ENCODE measurements at places on chromosomes 1 and 21.
A peak's percentile ranks its signal among the peaks of the same experiment; 100 is the strongest.

GRCh38 chr1:184409011-184409410, 22.2 kb downstream of the C1orf21 start:
- peak; percentile 32 for DNase-seq

DNA sequence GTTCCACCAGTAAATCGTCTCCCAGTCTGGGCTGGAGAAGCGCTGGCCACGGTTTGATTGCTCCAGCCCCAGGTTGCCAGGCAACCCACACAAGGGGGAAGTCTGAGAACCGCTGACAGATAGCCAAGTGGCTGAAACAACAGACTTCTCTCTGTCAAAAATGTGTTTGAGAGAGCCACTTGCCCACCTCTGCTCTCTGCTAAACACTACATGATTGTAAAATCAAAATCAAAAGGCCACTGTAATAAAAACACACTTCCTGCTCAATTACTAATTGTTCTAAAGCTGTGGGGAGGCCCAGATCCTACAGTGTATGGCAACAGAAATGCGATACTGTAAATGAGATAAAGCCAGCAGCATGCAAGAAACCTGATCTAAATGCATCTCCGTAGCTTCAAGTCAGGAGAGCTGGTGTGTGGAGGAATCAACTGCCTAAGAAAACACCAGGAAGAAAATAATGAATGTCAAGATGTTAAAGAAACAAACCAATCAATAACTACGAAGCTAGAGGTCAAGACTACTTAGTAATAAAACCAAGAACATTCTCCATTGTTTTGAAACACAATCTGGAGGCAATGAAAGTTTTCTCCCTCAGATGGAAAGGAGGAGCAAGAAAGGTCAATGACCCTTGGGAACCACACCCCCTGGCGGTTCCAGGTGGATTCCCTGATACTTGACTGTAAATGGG, 121.2 kb downstream of the SLC45A1 start:
- peak; percentile 91 for DNase-seq

DNA sequence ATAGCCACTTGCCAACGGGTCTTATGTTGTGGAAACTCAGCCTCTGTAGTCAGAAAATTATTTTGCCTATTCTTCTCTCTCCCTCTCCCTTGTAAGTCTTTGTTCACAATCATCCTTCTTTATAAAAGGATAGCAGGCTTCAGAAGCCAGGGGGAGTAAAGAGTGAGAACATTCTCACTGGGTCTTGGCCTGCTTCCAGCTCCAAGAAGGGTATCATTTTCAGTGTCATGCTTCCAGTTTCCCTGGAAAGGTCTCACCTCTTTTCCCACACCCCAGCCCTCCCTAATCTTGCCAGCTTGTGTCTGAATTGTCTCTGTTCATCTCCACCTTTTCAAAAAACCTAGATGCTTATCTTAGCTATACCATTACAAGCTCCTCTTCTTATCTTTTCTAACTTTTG, 346.2 kb upstream of the LRRC7 start:
- no peak for DNase-seq

- DNase-seq, result no peak
Observed at GRCh38 chr21:45379901-45380330, 25.0 kb upstream of the COL18A1 start.

DNA sequence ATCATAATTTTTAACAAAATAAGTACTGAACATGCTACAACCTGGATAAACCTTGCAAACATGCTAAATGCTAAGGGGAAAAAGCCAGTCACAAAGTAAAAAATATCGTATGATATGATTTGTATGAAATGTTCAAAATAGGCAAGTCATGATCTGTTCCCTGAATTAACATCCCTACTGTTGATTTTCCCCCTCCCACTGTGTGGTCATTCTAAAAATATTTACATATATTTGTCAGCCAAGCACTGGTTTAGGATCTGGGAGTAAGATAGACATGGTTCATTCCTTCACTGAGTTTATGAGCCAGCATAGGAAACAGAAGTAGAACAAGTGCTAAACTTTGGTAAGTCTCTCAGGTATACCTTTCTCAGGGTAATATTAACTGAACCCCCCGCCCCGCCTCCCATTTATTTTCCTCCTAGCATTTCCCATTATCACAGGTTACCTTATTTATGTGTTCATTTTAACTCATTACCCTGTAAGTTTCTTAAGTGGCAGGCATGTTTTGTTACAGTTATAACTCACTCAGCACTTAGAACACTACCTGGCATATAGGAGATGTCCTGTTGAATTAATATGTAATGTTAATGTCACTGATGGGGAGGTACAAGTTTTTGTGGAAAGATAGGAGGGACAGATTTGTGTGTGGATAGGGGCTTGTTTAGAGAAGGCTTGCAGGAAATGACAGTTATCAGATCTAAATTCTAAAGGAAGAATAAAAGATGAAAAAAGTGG, 12.3 kb downstream of the UQCRH start:
- DNase-seq, result peak; percentile 55

GRCh38 chr1:234893725-234894630, 234.7 kb downstream of the TOMM20 start:
- peak; percentile 84 for DNase-seq

- DNase-seq, result no peak
Observed at GRCh38 chr1:218752126-218752525, 407.0 kb downstream of the TGFB2 start.

GRCh38 chr21:40070871-40071270, 203.6 kb downstream of the PCP4 start:
- DNase-seq, result no peak

DNA sequence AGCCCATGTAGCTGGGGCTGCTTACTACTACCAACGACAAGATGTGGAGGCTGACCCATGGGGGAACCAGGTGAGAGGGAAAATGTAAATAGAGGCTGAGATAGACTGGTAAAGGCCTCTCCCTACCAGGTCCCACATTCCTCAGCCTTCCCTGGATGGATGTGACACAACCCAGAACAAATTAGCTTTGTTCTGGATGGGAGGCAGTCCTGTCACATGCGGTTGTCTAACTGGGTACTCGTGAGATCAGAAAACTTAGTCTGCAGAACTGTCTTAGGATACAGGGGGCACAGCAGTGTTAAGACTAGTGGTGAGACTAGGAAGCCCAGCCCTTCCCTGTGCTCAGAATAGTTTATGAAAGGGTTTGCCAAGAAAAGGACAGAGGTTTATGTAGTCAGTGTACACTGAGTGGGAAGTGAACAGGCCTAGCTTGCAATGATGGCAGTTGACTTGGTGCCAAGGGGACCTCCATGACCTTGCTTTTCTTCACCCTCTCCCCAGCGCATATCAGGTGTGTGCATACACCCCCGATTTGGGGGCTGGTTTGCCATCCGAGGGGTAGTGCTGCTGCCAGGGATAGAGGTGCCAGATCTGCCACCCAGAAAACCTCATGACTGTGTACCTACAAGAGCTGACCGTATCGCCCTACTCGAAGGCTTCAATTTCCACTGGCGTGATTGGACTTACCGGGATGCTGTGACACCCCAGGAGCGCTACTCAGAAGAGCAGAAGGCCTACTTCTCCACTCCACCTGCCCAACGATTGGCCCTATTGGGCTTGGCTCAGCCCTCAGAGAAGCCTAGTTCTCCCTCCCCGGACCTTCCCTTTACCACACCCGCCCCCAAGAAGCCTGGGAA, 8.4 kb downstream of the MMACHC start:
- DNase-seq, result no peak

GRCh38 chr1:2377751-2378440, 13.5 kb downstream of the MORN1 start:
- DNase-seq, result no peak

- no peak for DNase-seq
Observed at GRCh38 chr1:212630158-212630900, 21.8 kb downstream of the ATF3 start.

- no peak for DNase-seq
Observed at GRCh38 chr1:106344494-106344893, 712.0 kb upstream of the PRMT6 start.

DNA sequence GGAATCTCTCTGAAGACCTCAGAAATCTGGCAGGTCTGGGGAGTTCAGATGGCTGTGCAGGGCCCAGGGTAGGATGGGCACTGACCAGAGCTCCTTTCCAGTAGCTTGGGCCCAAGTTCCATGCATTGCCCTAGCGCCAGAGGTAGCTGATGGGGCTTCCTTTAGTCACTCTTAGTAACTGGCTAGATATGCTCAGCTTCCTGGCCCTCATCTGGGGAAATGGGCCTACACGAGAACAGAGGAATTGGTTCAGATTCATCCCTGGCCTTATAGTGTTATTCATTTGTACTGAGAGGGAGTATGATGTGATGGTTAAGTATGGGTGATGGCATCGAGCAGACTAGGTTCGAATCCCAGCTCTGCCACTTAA, 15.5 kb upstream of the PSMB2 start:
- no peak for DNase-seq

DNA sequence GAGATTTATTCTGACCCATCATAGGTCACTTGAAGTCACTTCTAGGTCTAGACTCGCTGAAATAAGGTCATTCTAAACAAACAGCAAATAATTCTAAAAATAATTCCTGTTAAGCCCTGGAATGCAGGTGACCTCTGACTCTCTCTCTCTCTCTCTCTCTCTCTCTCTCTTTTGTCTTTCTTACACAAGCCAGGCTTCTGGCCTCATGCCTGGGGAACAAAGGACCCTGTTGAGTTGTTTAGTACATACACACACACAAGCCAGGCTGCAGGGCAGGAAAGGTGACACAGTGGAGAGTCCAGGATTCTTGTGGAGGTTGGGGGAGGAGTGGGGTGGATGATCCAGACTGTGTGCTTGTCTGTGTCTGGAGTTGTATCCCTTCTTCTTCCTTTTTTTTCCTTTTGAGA, 4.0 kb upstream of the MEX3A start:
- DNase-seq, result peak; percentile 72

GRCh38 chr1:183490932-183491331, 18.6 kb downstream of the SMG7 start:
- DNase-seq, result no peak

- DNase-seq, result peak; percentile 2
Observed at GRCh38 chr21:32666258-32666657, 54.1 kb upstream of the CFAP298 start.

- DNase-seq, result no peak
Observed at GRCh38 chr1:30748098-30748698, 9.4 kb downstream of the LAPTM5 start.

DNA sequence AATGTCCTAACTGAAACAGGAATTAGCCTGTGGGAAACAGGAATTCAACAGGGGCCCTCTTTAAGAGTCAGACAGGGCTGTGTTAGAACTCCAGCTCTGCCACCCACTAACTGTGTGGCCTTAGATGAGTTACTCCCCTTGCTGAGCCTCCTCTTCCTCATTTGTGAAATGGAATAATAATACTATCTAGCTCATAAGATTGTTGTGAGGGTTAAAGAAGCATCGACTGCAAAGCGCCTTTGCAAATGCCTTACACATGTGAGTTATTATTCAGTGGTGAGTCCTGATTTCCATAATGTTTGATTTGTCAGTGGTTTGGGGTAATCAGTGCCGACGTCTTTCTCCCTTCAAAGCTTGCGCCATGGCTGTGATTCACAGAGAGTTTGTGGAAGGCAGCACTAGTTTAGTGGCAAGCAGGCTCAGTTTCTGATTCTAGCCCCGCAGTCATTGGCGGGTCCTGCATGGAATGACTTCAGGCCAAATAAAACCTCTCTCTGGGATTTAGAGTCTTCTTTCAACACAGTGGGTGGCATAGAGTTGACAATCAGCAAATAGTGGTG, 388.5 kb downstream of the PLPP3 start:
- peak; percentile 28 for DNase-seq

DNA sequence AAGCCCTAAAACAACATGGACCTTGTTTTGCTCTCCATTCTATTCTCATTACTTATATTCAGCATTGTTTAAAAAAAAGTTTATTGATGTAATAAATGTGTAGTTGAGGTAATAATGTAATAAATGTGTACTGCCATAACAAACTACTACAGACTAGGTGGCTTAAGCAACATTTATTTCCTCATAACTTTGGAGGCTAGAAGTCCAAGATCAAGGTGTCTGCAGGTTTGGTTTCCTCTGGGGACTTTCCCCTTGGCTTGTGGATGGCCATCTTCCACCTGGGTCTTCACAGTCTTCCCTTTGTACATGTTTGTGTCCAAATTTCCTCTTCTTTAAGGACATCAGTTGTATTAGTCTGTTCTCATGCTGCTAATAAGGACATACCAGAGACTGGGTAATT, 93.1 kb downstream of the LMO4 start:
- no peak for DNase-seq

DNA sequence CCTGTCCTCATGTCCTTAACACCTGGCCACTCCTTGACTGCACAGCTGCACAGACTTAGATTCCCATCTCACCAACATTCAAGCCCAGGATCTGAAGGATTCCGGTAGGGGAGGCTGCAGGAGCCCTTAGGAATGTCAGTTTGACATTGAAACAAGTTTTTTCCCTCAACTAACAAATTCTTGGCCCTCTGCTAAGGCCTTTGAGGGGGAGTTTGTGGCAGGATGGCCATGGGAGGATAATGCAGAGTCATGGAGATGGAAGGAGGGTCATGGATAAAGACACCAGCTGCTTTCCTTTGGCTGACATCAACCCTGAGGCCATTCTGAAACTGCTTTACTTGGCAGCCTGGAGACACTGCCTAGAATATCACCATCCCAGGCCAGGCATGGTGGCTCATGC, 63.4 kb upstream of the PPP2R5A start:
- no peak for DNase-seq

- peak; percentile 44 for DNase-seq
Observed at GRCh38 chr1:168706391-168706992, 22.5 kb downstream of the DPT start.

GRCh38 chr1:101136271-101136670, 100.5 kb upstream of the S1PR1 start:
- no peak for DNase-seq

DNA sequence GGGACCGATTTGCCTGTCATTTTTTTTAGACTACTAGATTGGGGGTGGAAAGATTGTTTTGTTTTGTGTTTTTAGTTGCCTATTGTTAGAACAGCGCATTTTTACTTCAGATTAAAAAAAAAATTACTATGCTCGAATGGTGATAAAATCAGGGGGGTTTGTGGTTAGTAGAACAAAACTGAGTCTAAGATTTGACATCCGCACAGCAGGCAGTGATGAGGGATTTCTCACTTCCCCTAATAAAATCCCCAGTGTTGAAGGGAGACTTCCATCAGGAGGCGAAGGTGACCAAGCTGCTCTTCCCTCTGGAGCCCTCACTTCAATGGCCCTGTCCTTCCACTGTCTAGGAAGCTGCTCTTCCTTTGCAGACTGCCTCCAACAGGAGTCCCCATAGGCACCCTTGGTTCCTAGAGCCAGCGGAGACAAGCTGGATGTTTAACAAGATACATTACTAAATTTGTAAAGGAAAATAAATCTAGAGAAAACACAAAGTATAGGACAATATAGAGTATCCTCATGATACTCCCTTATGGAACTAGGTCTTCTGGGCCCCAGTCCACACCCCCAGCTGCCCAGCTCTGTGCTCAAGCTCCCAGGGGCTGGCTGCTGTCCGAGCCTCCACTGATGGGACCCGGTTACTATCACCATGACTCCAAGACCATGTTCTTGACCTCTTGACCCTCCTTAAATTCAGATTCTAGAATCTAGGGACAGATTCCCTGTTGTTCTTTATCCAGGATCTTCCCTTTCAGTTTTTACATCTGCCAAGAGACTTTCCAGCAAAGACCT, 31.0 kb downstream of the TENT5C start:
- DNase-seq, result no peak

DNA sequence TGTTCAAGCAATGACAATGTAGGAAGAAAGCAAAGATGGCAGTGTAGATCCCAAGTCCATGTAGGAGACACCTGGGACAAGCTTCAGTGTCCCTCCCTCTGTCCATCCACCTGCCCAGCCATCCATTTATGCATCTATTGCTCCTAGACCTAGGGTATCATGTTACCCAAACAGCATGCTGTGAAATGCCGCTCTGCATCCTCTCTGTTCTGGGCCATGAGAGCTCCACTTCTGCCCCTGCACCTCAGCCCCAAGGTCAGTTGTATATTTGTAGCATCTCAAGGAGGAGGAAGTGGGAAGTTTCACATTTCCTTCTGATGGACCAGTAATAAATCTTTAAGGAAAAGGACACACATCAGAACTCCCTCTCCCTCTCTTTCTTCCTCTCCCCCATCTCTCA, 27.9 kb upstream of the TSPEAR start:
- no peak for DNase-seq

Measured in astrocyte of the spinal cord (primary cell).